ENCODE measurements at places on chromosomes 3 and 15.

GRCh38 chr3:98770261-98771039, 7.3 kb downstream of the ST3GAL6 start:
- no peak for DNase-seq

DNA sequence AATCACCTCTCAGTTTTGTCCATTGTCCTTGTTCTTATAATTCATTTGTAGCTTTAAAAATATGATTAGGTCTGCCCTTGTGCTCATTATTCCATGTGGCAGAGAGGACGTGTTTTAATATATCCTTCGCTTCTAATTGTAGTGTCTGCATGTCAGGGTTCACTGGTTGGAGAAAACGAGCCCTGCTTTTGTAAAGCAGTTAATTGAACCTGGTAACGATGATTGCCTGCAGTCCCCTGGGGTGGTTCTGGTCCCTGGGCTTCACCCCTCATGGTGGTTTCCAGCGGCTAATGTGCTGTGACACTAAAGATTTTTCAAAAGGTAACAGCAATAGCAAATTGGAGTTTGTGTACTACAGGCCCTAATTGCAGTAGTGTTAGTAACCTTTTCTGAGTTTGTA, 299.6 kb downstream of the CACNA2D3 start:
- DNase-seq, result no peak

- no peak for DNase-seq
Observed at GRCh38 chr3:127001486-127002194, 18.7 kb downstream of the PLXNA1 start.

- DNase-seq, result no peak
Observed at GRCh38 chr3:69330891-69331400, 54.9 kb downstream of the FRMD4B start.

GRCh38 chr3:150739200-150739863, 23.6 kb downstream of the SIAH2 start:
- DNase-seq, result no peak

GRCh38 chr15:67456677-67457529, 64.0 kb upstream of the C15orf61 start:
- peak; percentile 52 for DNase-seq

DNA sequence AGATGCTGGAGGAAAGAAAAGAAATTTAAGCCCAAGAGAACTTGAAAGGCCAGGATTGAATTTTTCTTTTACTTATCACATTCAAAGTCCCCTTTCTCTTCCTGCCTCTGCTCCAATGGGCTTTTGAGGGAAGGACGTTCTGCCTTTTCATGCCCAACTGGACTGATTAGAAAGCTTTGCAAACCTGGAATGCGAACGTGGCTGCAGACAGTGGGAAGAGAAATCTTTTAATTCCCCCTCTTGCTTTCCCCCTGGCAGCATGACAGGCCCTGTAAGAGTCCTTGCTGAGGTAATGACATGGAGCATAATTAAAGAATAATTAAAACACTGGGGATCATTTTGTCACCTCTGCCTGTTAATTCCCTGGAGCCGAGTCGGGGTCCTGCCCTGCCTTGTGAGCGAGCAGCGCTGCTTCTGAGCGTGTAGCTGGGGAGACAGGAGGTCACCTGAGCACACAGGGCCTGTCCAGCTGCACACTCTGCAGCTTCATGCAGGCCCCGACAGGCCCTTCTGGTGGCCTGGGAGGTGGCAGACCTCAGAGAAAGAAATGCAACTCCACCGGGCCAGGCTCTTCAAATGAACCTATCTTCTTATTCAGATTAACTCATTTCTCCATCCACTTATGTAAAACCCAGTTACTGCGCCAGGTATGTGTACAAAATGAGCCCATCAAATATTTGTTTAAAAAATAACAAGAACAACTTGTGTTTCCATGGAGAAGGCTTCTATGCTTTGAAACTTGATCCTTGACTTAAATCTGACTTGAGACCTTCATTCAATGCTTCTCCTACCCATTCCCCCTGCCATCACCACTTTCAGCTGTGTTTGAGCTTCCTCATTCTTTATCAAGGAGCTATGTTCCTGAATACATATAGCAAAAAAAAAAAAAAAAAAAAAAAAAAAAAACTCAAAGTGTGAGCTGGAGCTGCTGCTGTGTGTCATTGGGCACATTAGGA, 628.2 kb upstream of the CFAP20DC start:
- no peak for DNase-seq

DNA sequence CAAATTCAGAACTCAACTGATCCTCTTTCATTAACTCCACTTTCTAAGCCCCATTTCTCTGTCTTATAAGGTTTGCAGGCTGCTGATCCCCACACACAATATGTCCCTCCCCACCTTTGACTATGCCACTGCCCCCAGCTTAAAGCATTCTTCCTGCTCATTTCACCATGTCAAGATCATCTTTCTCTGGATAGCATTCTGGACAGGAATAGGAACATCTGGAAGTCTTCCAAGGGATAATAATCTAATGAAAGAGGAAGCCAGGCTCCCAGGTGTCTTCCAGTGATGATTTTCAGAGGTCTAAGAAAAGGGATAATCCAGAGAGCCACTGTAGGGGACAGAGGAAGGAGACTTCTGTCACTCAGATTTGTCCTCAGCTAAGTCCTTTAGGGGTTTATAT, 54.6 kb upstream of the GALNT15 start:
- DNase-seq, result no peak

GRCh38 chr3:94176988-94177745, 114.3 kb downstream of the NSUN3 start:
- no peak for DNase-seq

Data from stimulated activated CD8-positive, alpha-beta memory T cell treated with anti-CD3 and anti-CD28 coated beads, Interleukin-15, amount 100 ng/mL, for 4 hours (primary cell).